Mammary epithelial cell (primary cell): ENCODE measurements at places on chromosomes 7 and 10. TPM values are rescaled to one million over a fixed set of nuclear protein-coding genes. Genes with fewer than 3 reads are reported as not detected.

The CYP2C9 gene
- total RNA-seq: not detected in 2 replicates

The TUBAL3 gene
- total RNA-seq: 0.35 and 0.73 TPM in 2 replicates

The SKIDA1 gene
- 0.16 and 1.3 TPM in 2 replicates for total RNA-seq

The CNPY4 gene
- 7.5 TPM for total RNA-seq

The PDGFA gene
- total RNA-seq: 50.8 and 60.5 TPM in 2 replicates

The PRKCQ gene
- 6.1 and 9.5 TPM in 2 replicates for total RNA-seq

The PHKG1 gene
- 0.33 TPM for total RNA-seq

The PON1 gene
- not detected for total RNA-seq

The FAM185A gene
- 7.8 and 8.9 TPM in 2 replicates for total RNA-seq

The IFIT3 gene
- 2.5 TPM for total RNA-seq

The ERVW-1 gene
- total RNA-seq: not detected
